ENCODE measurements at places on chromosomes 13 and 19.

GRCh38 chr13:87302034-87302433 lies 369.1 kb upstream of the SLITRK5 start:
- DNase-seq, result no peak

DNA sequence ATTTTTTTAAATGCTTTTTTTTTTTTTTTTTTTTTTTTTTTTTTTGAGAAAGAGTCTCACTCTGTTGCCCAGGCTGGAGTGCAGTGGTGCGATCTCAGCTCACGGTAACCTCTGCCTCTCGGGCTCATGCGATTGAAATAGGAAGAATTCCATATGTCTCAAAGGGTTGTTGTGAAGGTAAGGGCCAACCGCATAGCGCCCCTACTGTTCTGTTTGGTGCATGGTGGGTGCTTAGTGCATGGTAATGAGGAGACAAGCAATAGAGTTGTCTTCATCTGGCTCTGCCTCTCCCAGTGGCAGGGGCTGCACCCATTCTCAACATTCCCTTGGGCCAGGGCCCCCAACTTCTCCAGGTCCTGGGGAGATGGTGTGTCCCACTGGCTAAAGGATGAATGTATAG lies 68.7 kb downstream of the RASL11A start:
- peak; percentile 65 for DNase-seq

DNA sequence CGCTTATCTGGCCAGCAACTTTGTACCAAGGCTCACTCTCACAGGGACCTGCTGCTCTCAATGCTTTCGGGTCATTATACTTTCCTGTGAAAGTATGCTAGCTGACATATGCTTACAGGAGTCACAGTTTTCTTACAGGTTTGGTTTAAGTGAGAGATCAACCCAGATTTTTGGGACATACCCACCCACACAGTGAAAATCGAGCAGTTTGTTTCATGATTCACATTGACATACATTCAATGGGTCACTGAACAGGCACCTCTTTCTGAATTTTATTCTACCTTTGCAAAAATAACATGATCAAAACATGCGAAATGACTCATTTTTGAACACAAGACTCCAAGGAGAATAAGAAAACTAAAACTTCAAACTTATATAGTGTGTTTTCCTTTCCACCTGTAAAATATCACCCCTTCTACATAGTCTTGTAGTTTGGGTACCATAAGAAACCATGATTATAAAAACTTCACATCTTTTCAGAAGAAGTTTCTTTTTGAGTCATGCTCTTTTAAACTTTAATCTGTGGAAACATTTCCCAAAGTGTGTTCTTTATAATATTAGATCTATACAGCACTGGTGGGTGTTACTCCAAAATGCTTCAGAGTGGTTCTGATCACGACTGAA lies 44.3 kb upstream of the TEX29 start:
- DNase-seq, result no peak

GRCh38 chr19:1526979-1527649 lies 3.2 kb downstream of the PLK5 start:
- DNase-seq, result no peak

DNA sequence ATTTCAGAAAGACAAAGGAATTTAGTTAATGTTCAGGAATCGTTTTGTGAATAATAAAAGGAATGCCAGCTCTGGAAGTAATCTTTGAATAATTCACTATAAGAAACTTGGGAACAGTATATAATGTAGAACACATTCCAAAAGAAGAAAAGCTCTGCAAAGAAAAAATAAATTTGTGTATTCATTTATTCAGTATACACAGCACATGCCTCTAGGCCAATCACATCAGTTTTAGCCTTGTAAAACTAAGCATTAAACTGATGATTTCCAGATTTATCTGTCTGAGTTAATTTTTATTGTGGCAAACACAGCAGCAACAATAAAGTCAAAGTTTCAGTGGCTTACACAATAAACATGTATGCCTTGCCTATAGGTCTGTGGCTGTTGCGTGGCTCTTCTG lies 5.7 kb upstream of the RXFP2 start:
- DNase-seq, result no peak

DNA sequence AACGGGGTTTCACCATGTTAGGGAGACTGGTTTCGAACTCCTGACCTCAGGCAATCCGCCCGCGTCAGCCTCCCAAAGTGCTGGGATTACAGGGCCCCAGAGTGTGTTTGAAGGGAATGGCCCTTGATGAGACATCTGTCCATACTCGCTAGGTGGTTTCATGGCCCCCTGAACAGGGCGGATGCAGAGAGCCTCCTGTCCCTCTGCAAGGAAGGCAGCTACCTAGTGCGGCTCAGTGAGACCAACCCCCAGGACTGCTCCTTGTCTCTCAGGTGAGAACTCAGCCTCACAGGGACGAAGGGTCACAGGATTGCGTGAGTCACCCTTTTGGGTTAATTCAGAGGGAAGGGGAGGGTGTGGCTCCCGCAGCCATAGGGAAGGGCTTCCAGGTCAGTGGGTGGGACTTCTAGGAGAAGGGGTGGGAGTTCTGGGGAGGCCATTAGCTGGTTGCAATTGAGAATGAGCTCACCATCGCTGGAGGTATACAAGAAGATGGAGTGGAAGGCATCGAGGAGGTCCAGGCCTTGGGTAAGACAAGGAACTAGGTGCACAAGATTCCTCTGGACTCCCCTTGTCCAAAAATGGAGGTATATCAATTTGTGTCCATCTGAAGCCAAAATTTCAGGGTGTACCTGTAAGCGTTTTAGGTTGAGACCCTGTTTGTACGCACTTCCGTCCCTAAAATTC lies 9.2 kb downstream of the SHD start:
- no peak for DNase-seq

DNA sequence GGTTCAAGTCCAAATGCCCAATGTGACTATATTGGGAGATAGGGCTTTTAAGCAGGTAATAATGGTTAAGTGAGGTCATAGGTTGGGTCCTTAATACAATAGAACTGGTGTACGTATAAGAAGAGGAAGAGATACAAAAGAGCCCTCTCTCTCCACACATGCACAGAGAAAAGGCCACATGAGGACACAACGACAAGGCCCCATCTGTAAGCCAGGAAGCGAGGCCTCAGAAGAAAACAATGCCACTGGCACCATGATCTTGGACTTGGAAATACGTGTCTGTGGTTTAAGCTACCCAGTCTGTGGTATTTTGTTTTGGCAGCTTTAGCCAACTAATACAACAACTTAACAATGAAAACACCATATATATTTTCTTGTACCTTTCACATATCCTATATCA lies 23.4 kb upstream of the RFC3 start:
- no peak for DNase-seq

DNA sequence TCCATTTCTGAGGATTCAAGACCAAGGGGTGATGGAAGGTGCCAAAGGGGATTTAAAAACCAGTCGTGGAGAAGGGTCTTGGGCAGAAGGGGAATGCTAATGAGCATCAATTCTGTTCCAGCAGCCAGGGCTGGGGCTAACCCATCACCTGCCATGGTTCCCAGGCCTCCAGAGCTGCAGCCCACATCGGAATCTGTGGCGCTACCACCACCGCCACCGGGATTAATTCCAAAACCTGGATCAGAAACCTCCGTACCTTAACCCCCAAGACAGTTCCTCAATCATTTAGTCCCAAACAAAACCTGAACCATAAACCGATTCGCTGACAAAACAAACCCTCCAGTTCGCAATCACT lies 583 bp downstream of the ZNF615 start:
- DNase-seq, result peak; percentile 11

- peak; percentile 37 for DNase-seq
Measured at GRCh38 chr19:11530432-11530831, 1.5 kb upstream of the ECSIT start.

DNA sequence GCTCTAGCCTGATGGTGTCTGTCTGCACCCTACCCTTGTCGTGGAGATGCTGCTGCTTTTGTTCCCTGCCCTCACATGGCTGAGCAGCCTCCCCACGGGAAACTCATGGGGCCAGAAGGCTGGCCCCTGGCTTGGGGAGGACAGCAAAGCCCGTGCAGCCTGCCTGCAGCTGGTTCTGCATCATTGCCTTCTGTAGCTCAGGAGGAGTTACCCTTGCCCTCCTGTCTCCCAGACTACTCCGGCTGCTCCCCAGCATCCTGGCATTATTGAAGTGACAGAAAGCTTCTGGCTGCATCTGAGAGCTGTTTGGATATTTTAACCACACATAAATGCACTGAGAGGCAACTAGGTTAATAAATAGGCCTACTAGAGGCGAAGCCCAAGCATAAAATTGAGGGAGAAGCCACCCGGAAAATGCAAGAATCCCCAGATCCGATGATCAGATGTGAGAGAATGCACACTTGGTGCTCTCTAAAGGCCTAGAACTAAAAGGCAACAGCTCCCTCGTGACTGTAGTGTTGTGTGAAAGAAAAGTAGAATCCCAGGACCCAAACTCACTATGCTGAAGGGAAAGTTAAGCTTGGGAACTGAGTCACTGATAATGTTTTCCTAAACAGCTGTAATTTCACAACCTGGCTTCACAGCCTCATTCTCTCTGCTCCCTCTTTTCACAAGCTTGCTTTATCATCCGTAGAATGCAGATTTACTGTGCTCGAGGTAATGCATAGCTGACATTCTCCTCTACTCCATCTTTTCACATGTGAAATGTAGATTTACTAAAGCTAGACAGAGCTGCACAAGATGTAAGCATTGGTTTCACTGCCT lies 110.8 kb downstream of the TNFRSF19 start:
- no peak for DNase-seq

GRCh38 chr13:90997951-90998350 lies 349.5 kb upstream of the MIR17HG start:
- DNase-seq, result no peak

GRCh38 chr19:9861503-9861902 lies 26.4 kb downstream of the PIN1 start:
- DNase-seq, result no peak

GRCh38 chr19:34539396-34539795 lies 57.8 kb downstream of the WTIP start:
- DNase-seq, result no peak

DNA sequence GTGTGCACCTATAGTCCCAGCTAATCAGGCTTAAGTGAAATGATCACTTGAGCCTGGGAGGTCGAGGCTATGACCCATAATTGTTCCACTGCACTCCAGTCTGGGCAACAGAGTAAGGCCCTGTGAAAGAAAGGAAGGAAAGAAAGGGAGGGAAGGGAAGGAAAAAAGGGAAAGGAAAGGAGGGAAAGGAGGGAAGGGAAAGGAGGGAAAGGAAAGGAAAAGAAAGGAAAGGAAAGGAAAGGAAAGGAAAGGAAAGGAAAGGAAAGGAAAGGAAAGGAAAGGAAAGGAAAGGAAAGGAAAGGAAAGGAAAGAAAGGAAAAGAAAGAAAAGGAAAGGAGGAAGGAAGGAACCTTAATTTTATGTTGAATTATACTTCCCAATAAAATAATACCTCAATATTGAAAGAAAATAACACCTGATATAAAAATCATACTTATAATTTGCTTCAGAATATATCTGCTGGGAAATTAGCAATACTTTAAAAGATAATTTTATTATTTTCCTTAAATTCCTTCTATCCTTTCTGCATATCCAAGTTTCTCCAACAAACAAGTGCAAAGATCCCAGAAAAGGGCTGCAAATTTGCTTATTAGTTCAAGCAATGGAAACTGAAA lies 177.3 kb downstream of the KLF12 start:
- no peak for DNase-seq

DNA sequence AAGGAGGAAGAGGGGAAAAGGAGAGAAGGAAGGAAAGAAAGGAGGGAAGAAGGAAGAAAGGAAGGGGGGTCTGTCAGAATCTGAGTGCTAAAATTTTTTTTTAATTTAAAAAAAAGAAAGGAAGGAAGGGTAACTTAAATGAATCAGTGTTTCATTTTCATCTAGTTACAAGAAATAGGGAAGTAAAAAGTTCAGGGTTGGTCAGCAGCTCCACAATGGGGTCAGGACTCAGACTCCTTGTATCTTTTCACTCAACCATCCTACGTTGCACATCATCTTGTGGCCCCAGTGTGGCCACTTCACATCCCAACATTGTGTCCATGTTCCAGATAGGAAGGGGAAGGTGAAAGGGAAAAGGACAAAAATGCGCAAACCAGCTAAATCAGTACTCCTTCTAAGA lies 14.3 kb upstream of the FNDC3A start:
- DNase-seq, result no peak

- peak; percentile 9 for DNase-seq
Measured at GRCh38 chr13:113491418-113491883, 940 bp upstream of the DCUN1D2 start.

DNA sequence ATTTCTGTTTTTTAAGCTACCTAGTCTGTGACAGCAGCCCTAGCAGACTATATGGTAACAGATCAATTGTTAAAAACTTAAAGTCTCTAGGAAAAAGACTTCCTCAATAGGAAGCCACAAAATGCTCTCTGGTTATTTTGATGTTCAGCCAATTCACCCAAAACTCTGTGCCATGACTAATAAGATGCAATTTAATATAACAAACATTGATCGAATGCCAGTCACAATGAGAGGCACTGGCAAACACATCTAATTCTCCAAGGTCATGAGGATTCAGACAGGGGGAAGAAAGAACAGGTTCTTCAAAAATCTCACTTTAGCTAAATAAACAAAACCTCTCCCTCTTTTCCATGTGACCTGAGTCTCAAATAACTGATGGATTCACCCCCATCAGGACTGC lies 107.5 kb downstream of the SUCLA2 start:
- DNase-seq, result no peak

DNA sequence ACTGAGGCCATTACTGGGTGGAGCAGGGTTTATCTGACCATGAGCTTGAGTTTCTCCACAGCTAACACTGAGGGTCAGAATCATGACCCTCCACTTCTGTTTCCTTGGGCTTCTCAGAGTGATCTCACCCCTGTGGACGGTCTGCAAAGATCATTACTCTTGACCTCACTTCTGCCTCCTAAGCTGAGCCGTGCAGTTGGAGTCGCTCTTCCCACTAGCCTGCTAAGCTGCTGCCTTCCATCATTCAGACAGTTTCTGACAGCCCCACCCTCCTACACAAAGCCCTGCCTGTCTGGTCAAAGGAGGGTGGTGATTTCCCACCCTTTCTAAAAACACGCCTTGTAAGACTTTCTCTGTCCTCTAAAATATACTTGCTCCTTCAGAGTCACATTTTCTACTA lies 9.3 kb upstream of the FRY start:
- DNase-seq, result no peak

GRCh38 chr13:44243198-44243857 lies 130.3 kb upstream of the SERP2 start:
- no peak for DNase-seq

GRCh38 chr13:22126433-22127021 lies 455.7 kb downstream of the FGF9 start:
- no peak for DNase-seq

- DNase-seq, result no peak
Measured at GRCh38 chr13:51861723-51862300, at the start of gene CCDC70. Gene CCDC70, plus strand, starts transcription at chr13:51861969. Its CDS starts 3,443 bp downstream, at chr13:51865412.

GRCh38 chr19:10968527-10969135 lies 7.8 kb downstream of the SMARCA4 start:
- DNase-seq, result no peak

GRCh38 chr13:104593251-104593576 lies 1527.0 kb upstream of the SLC10A2 start:
- no peak for DNase-seq

GRCh38 chr13:92590503-92590908 lies 636.1 kb upstream of the GPC6 start:
- DNase-seq, result no peak

- no peak for DNase-seq
Measured at GRCh38 chr19:51783372-51783771, 11.6 kb upstream of the FPR3 start.
